ENCODE measurements at places on chromosomes 2 and 18. TPM values are rescaled to one million over a fixed set of nuclear protein-coding genes. Genes with fewer than 3 reads are reported as not detected.

DNA sequence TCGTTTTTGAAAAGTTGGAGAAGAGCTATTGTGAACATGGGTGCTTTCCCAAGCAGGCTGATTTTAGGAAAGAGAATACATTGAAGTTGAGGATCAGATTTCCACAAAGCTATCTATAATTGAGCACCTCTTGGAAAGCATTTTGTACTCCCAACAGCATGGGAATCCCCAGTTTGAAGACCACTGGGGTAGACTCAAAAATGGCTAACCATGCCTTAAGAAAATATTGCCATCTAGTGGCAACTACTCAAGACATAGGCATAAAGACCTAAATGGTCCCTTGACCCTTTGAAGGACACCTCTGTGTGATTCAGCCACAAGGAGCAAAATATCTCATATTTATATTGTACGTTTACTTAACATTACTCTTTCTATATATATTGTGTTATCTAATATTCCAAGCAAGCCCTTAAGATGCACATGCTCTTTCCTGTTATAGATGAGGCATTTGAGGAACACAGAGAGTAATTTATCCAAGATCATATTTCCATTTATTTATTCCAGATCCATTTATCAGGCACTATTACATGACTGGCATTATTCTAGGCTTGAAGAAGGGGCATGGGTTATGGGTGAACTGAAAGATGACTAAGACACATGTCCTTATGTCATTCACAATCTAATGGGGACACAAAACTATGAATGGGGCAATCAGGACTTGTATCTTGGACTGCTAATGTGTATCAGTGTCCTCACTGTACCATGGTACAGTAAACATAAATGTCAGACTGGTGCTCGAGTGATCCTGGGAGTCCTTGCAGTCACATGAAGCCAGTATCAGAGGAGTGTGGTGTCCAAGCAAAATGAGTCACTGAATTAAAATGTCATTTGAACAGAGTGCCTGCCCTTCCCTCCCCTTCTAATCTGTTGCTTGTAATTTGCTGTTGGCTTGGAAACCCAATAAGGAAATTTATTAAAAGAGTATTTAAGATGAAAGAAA, 121.0 kb upstream of the XPO1 start:
- H3K4me3 ChIP-seq = no peak overlapping the region
- DNase-seq = no peak
- H3K4me1 ChIP-seq = peaks cover 8% of the 10 kb centered on the region
- H3K27ac ChIP-seq = no peak overlapping the region
- H3K36me3 ChIP-seq = no peaks in the 10 kb centered on the region
- H3K27me3 ChIP-seq = no peaks in the 10 kb centered on the region

DNA sequence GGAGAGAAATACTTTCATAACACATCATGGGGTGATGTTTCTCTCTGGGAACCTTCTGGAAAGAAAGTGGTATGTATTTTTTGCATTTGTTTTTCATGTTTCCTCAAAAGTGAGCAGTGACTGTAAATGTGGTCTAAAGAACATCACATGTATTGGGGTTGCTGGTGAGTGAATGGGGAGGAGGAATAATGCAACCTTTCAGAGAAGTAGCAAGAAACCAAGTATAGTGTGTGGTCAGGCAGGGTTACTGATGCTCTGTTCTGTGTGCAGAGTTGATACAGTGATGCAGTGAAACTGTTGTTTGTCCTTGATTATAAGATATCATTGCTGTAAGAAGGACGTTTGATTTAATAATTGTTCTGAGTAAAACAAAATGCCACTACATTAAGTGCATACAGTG, 24.1 kb downstream of the ADNP2 start:
- no peak overlapping the region for H3K27ac ChIP-seq
- DNase-seq = no peak
- no peaks in the 10 kb centered on the region for H3K27me3 ChIP-seq
- peaks cover 38% of the 10 kb centered on the region for H3K36me3 ChIP-seq
- H3K4me3 ChIP-seq = no peak overlapping the region
- H3K4me1 ChIP-seq = peaks cover 17% of the 10 kb centered on the region

Gene BMP10
- total RNA-seq = not detected

DNA sequence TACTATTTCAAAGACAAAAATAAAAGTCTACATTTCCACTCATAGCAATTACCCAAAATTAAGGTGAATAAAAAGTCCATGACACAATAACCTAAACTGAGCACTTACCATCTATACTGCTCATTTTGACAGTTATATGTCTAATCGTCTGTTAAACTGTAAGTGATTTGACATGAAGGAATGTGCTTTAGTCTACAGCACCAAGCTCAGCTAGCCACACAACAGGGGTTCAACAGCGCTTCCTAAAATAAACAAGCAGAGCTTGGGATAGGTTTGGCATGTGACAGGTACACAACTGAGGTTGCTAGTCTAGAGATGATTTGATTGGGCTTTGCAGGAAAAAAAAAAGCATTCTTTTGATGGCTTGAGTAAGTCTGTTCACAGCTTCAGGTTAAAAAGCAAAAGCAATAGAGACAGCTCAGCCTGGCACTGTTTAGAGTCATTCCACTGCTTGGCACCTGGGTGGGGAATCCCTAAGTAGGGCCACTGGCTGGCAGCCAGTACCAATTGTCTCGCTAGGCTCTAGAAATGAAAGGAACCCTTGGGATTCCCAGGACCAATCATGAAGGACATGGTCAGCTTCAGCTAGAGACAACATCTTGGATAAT, 78.6 kb downstream of the BARD1 start:
- H3K4me1 ChIP-seq = no peaks in the 10 kb centered on the region
- H3K27ac ChIP-seq = peak overlapping the region; percentile 29
- no peak for DNase-seq
- no peaks in the 10 kb centered on the region for H3K27me3 ChIP-seq

GRCh38 chr2:196239622-196240587, 68.5 kb upstream of the STK17B start:
- H3K4me1 ChIP-seq = peaks cover 11% of the 10 kb centered on the region
- H3K36me3 ChIP-seq = peaks cover 21% of the 10 kb centered on the region
- no peaks in the 10 kb centered on the region for H3K27me3 ChIP-seq

Gene PNPT1
- total RNA-seq = 29.0 TPM

- DNase-seq = no peak
- no peak overlapping the region for H3K4me3 ChIP-seq
- peaks cover 39% of the 10 kb centered on the region for H3K4me1 ChIP-seq
- no peak overlapping the region for H3K27ac ChIP-seq
- H3K27me3 ChIP-seq = no peaks in the 10 kb centered on the region
Observed at GRCh38 chr18:58898010-58898799, 33.5 kb downstream of the ZNF532 start.

DNA sequence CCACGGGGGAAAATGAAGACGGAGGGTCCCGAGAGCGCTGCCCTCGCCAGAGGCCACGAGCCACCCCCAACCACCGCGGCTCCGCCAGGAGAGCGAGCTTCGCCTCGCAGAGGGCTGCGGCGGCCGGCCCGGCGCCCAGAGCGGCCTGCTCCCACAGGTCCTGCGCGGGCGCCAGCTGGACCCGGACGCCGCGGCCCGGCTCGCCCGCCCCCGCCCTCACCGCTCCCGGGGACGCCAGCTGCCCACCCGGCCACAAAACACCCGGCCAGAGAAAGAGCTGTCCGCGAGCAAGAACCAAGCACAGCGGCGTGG, 709 bp downstream of the PTPN2 start:
- no peak for DNase-seq
- peak overlapping the region; percentile 96 for H3K27ac ChIP-seq
- peaks cover 3% of the 10 kb centered on the region for H3K36me3 ChIP-seq
- peaks cover 33% of the 10 kb centered on the region for H3K4me1 ChIP-seq
- peak overlapping the region; percentile 90 for H3K4me3 ChIP-seq

DNA sequence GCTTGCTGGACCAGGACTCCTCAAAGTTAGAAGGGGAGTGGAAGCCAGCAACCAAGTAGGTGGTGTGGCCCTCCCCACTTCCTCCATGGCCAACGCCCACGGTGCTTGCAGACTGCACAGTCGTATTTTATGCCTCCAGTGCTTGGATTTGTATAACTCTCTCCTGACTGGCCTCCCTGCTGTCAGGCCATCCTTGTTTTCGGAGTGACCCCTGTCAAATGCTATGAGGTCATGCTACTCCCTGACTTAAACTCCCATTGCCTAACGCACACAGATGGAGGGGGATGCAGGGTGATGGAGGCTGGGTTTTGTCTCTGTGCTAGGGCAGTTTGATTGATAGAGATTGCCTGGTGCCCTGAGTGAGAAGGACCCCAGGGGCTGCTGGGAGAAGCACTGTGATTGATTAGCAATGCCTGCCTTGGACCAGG, 36.1 kb downstream of the GLI2 start:
- H3K27me3 ChIP-seq = no peaks in the 10 kb centered on the region
- H3K36me3 ChIP-seq = no peaks in the 10 kb centered on the region
- H3K27ac ChIP-seq = no peak overlapping the region

- H3K36me3 ChIP-seq = peaks cover 26% of the 10 kb centered on the region
- peak overlapping the region; percentile 89 for H3K4me3 ChIP-seq
- H3K4me1 ChIP-seq = peaks cover 15% of the 10 kb centered on the region
- H3K27me3 ChIP-seq = no peaks in the 10 kb centered on the region
- peak overlapping the region; percentile 84 for H3K27ac ChIP-seq
- DNase-seq = no peak
Observed at GRCh38 chr18:31098878-31099277, 3.3 kb downstream of the DSC2 start.

Gene KCNJ13
- total RNA-seq = 2.9 TPM

DNA sequence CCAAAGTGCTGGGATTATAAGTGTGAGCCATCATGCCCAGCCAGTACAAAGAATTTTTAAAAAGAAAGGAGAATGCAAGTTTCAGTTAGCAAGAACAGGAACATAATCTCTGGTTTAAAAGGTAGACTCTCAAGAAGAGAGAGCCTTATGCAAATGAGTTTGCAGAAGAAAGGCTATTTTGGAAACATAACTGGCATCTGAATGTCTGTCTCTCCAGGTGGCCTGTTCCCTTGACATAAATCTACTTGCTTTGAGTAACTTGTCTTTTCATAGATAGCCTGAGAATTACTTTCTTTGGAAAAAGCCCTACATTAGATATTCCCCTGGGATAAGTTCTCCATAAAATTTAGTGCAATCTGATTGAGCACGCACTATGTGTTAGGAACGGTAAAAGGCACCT, 109.6 kb downstream of the ICOS start:
- peaks cover 12% of the 10 kb centered on the region for H3K27me3 ChIP-seq
- DNase-seq = no peak
- H3K4me1 ChIP-seq = no peaks in the 10 kb centered on the region
- H3K36me3 ChIP-seq = no peaks in the 10 kb centered on the region

Gene YPEL5
- 69.8 TPM for total RNA-seq

GRCh38 chr2:199216253-199216652, 241.5 kb downstream of the SATB2 start:
- H3K27ac ChIP-seq = no peak overlapping the region
- no peak for DNase-seq
- no peaks in the 10 kb centered on the region for H3K4me1 ChIP-seq
- H3K27me3 ChIP-seq = no peaks in the 10 kb centered on the region
- no peaks in the 10 kb centered on the region for H3K36me3 ChIP-seq

Gene ROCK1
- 36.6 TPM for total RNA-seq

GRCh38 chr18:50075772-50076171, 119.2 kb downstream of the MYO5B start:
- peak overlapping the region; percentile 50 for H3K27ac ChIP-seq
- DNase-seq = no peak
- no peaks in the 10 kb centered on the region for H3K27me3 ChIP-seq
- peaks cover 29% of the 10 kb centered on the region for H3K4me1 ChIP-seq
- no peak overlapping the region for H3K4me3 ChIP-seq
- peaks cover 5% of the 10 kb centered on the region for H3K36me3 ChIP-seq

DNA sequence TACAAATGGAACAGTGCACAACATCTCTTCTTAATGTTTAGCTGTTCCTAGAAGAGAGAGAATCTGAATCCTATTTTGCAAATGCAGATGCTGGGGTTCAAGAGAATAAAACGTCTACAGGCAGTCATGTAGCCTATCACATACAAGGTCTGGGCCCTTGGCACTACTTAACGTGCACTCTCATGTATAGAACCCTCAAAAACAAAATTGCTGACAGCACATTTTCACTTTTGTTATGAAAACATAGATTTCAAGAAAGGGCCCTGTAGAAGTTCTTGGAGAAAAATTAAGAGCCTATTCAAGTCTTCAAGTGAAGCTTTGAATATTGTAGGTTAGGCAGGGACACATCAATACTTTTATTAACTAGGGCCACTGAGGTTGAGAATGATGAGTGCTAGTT, 504.3 kb upstream of the FAM98A start:
- no peaks in the 10 kb centered on the region for H3K36me3 ChIP-seq
- no peak for DNase-seq
- H3K27ac ChIP-seq = no peak overlapping the region
- peaks cover 4% of the 10 kb centered on the region for H3K27me3 ChIP-seq

Gene SERPINB4
- 0.17 TPM for total RNA-seq

GRCh38 chr2:181780657-181781056, 100.3 kb upstream of the NEUROD1 start:
- H3K27ac ChIP-seq = peak overlapping the region; percentile 93
- H3K4me1 ChIP-seq = peaks cover 58% of the 10 kb centered on the region
- peak overlapping the region; percentile 15 for H3K4me3 ChIP-seq
- H3K27me3 ChIP-seq = peaks cover 2% of the 10 kb centered on the region
- DNase-seq = no peak
- no peaks in the 10 kb centered on the region for H3K36me3 ChIP-seq

DNA sequence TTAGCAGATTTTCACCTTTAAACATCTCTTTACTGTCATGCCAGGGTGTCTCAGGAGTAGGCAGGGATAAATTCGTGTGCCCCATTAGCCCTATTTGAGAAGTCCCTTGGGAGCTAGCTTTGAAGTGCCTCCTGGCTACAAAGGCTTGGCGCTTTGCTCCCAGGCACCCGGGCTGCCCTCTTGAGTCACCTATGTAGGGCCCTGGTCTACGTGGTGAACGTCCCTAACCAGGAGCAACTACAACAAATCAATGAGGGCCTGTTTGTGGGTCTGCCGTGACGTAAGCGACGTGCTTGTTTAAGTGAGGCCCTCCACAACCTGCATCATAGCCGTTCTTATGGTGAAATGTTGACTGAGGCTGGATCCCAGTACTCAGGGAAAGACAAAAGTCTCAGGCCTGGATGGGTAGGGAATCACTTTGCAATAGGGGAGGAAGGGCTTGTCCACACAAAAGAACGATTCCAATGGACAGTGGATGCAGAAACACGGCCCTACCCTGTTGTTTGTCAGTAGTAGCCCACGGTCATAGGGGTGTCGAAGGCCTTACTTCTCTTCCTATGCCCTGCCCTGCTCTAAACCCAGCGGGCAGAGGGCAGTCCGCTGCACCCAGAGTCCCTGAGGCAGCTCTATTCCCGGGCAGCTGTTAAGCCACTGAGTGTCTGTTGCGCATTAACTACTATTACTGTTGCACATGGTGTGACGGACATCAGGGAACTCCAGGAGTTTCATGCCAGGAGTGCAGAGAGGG, 93.9 kb downstream of the INHBB start:
- no peak for DNase-seq
- H3K4me1 ChIP-seq = peaks cover 17% of the 10 kb centered on the region
- H3K4me3 ChIP-seq = peak overlapping the region; percentile 37
- peaks cover 55% of the 10 kb centered on the region for H3K27me3 ChIP-seq
- no peaks in the 10 kb centered on the region for H3K36me3 ChIP-seq

Gene COLEC11
- total RNA-seq = 0.33 TPM

Gene RAPH1
- total RNA-seq = 15.4 TPM

DNA sequence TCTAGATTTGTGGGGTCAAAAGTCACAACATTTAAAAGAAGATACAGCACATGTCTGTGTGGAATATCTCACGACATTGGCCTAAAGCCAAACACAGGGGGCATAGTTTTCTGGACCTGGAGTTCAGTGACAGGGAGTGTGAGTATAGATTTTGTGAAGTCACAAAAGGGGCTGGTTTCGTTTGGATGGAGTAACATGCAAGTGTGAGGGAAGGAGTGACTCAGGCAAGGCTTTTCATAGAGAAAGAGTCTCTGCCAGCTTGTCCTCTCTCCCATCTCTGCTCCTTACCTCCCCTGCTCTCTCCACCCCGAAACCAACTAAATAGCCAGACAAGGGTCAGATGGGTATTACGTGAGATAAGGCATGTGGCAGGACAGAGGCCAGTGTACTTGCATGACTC, 3.7 kb upstream of the EPAS1 start:
- DNase-seq = no peak
- H3K36me3 ChIP-seq = no peaks in the 10 kb centered on the region
- peaks cover 66% of the 10 kb centered on the region for H3K27me3 ChIP-seq
- H3K4me1 ChIP-seq = no peaks in the 10 kb centered on the region
- H3K4me3 ChIP-seq = no peak overlapping the region

Gene GALNT13
- 11.2 TPM for total RNA-seq
